Uterine smooth muscle cell (primary cell): ENCODE measurements at places on chromosomes 3 and 15. TPM values are rescaled to one million over a fixed set of nuclear protein-coding genes. Genes with fewer than 3 reads are reported as not detected.

Gene FSIP1
- 1.3 and 1.5 TPM in 2 replicates for total RNA-seq

Gene COL6A5
- total RNA-seq, result under 0.01 TPM in 1 of 2 replicates, not detected in the other

Gene VILL
- total RNA-seq, result 5.3 and 7.9 TPM in 2 replicates

Gene TRPC1
- 43.5 and 51.9 TPM in 2 replicates for total RNA-seq

Gene GPR176
- 135 and 142 TPM in 2 replicates for total RNA-seq

Gene MORC1
- total RNA-seq, result not detected in 2 replicates
